ENCODE measurements at places on chromosomes 1 and 21.

DNA sequence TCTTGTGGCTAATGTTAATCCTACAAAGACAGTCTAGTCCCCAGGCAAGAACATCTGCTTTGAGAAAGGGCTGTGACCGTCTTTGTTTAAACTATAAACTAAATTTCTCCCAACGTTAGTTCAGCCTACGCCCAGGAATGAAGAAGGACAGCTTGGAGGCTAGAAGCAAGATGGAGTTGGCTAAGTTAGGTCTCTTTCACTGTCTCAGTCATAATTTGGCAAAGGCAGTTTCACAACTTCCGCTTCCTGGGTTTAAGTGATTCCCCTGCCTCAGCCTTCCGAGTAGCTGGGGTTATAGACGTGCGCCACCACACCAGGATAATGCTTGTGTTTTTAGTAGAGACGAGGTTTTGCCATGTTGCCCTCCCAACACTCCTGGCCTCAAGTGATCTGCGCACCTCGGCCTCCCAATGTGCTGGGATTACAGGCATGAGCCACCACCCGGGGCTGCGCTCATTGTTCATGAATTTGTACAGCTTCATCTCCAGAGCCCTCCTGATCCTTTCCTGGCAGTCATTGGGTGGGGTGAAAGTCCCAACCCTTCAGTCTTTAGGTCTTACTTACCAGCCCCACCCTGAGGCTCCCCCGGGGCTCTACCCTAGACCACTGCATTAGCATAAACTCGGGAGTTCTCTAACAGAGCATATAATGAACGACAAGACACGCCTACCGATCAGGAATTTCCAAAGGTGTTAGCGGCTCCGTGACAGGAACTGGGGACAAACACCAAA lies 4.9 kb upstream of the MASP2 start:
- no peak for DNase-seq

DNA sequence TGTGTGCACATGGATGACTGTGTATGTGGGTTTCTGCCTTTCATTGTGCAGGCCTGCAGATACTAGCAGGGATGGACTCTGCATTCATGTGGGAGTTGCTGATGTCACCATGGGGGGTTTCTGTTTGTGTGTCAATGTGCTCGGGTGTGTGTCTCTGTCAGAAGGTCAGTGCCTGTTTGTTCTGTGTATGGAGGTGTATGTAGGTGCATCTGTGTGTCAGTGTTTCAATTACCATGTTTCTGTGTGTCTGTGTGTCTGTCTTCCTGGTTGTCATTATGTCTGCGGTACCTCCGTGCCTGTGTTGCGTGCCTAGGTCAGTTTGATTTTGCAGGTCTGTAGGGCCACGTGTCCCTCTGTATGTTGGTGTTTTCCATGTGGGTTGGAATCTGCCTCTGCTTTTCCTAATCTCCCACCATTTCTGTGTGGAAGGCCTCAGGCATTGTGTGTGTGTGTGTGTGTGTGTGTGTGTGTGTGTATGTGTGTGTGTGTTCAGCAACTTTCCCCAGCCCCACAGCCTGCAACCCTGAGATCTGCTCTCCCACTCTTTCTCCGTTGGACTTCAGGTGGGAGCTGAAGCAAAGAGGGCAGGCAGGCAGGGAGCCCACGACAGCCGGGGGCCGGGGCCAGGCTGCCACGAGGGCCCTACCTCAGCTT lies 36.7 kb upstream of the WASF2 start:
- DNase-seq, result no peak

GRCh38 chr1:43034195-43034658 lies 75.6 kb upstream of the SLC2A1 start:
- no peak for DNase-seq

- DNase-seq, result no peak
These were observed 3.9 kb downstream of the NIT1 start for GRCh38 chr1:161121834-161122233.

DNA sequence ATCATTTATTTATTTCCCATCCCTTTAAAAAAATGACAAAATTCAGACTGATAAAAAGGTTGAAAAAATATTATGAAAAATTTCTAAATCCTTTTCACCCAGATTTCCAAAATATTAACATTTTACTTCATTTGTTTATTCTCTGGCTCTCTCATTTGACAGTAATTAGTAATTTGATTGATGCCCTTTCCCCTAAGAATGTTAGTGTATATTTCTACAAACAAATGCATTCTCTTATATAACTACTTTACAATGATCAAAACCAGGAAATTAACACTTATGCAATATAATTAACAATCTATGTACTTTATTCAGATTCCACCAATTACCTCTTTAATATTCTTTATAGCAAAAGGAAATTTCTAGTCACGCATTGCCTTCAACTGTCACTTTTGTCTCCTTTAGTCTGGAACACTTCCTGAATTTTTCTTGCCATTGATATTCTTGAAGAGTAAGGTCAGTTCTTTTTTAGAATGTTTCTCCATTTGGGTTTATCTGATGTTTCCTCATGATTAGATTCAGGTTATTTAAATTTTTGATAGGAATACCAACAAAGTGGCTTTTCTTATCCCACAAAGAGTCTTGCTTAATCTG lies 3.9 kb downstream of the CD53 start:
- no peak for DNase-seq

GRCh38 chr1:206472024-206472423 lies 1.7 kb downstream of the IKBKE start:
- no peak for DNase-seq

- peak; percentile 30 for DNase-seq
These were observed 14.2 kb downstream of the COL6A1 start for GRCh38 chr21:45995686-45996179.

DNA sequence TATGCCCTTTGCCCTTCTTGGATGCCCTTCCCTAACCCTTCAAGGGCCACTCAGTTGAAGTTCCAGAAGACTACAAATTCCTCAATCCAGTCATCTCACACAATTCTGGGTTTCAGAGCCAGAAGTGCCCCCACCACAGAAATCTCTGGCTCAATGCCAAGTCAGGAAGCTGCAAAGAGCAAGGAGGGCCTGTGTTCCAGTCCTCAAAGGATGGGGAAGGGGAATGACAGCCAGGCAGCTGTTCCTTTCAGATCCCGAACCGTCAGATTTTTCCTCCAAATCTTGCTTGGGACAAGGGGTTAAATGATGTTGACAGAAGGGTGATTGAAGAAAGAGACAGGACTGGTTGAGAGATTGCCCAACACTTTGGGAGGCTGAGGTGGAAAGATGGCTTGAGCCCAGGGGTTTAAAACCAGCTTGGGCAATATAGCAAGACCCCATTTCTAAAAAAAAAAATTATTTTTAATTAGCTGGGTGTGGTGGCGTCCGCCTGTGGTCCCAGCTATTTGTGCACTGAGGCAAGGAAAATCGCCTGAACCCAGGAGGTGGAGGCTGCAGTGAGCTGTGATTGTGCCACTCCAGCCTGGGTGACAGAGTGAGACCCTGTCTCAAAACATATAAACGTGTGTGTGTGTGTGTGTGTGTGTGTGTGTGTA lies 716 bp upstream of the HPDL start:
- DNase-seq, result no peak

DNA sequence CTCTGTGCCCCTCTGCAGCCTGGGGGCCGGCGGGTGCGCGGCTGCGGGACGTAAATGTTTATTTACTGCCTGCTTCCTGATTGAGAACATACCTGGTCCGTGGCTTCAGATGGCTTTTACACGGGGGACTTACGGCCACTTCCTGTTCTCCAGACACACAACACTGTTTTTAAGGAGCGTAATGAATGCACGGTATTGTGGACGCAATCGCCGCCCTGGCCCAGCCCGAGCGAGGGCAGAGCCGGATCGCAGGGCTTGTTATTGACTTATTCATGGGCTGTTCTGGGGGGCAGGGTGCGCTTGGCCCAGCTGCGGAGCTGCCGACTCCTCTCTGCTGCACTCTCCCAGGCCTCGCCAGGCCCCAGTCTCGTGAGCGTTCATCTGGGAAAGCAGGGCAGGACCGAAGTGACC lies 52.8 kb upstream of the ACTRT2 start:
- DNase-seq, result no peak

DNA sequence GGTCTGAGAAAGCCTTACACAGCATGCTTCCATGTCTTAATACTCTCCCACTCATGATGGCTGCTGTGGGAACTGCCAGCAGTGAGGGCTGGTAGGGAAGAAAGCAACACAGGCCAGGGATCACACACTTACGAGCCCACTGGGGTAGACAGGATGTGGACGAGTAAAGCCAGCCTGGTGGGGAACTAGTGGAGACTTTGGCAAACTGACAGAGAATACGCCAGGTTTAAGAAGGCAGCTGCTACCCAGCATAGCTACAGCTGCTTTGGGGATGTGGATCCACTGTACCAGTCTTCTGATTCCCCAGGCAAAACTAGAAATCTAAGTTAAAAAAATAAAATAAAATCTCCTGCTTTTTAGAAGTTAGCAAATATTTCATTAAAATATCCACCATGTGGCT lies 664.0 kb downstream of the SMYD3 start:
- no peak for DNase-seq

DNA sequence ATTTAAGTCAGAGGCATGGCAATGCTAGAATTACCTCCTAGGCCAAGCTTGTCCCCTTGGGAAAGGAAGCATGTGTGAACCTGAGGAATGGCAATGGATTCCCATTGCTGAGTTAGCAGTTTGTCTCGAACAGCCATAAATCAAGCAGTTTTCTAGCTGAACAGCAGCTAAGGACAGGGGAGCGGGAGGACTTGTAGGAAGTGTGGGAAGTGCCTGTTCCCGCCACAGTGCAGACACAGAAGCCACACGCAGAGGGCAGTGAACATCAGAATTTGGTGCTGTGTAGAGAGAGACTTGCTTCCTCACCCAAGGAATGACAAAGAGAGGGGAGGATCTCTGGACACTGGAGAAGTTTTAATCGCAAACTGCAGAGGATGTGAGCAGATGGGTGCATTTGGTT lies 3.8 kb downstream of the PHGDH start:
- DNase-seq, result peak; percentile 44

- no peak for DNase-seq
These were observed 265 bp downstream of the CD1B start for GRCh38 chr1:158331106-158331425.

GRCh38 chr1:91799159-91799558 lies 86.8 kb downstream of the TGFBR3 start:
- DNase-seq, result no peak

GRCh38 chr1:233582439-233582838 lies 31.5 kb upstream of the KCNK1 start:
- no peak for DNase-seq

DNA sequence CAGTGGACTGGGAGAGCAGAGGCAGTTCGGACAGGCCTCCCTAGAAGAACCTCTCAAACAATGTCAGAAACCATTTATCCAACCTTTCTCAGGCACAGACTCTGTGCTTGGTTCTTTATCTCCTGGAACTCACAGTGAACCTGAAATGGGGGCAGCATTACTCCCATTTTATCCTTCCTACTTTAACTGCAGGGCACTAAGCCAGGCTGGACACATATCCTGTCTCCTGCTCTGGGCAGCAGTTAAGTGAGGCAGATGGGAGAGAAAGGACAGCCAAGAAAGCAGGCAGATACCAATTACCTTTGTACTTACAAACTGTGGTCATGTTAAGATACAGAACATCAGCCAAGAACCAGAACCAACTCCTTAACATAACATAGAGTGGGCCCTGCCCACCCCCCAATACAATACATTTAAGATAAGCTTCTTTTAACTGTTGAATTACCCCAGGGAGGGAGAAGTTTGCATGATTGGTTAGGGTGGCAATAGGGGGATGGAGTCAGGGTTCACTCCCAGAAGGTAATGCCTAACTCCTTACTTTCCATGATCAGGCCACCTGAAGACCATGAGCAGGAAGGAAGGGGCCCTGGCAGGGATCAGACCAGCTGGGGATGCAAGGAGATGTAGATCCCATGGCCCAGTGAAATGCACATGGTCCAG lies 10.9 kb downstream of the KDF1 start:
- DNase-seq, result no peak

- DNase-seq, result no peak
These were observed 1.9 kb downstream of the NTRK1 start for GRCh38 chr1:156862584-156862983.

- DNase-seq, result no peak
These were observed 146.7 kb upstream of the COL6A1 start for GRCh38 chr21:45834821-45835293.

GRCh38 chr1:53442299-53442698 lies 16.9 kb upstream of the DMRTB1 start:
- no peak for DNase-seq

All from right hindlimb (tissue), 1 donor.